ENCODE measurements at places on chromosomes 1 and 21.
A peak's percentile ranks its signal among the peaks of the same experiment; 100 is the strongest.

GRCh38 chr1:155608888-155609225 is 1.2 kb upstream of the MSTO1 start:
- DNase-seq = no peak

- no peak for DNase-seq
Measured at GRCh38 chr1:196425513-196425912, 182.7 kb downstream of the KCNT2 start.

GRCh38 chr1:36909946-36910725 is 124.2 kb downstream of the GRIK3 start:
- no peak for DNase-seq

DNA sequence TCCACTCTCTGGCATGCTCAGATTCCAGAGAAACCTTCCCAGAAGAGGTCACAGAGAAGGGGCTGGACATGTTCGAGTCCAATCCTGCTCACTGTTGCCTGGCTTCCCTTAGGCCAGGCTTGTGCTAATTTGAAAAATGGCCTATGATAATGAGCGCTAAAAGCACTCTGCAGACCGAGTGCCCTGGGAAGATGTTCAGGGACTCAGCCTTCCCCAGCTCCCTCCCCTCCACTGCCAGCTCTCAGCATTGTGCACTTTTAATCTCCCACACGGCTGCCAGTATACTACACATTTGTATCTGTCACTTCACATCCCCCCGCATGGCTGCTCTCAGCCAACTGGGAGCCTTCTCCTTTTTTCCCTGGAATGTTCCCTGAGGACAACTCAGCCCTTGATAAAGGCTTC is 24.1 kb downstream of the FAM163A start:
- no peak for DNase-seq

- no peak for DNase-seq
Measured at GRCh38 chr1:104878203-104878909, 1128.7 kb downstream of the AMY1C start.

DNA sequence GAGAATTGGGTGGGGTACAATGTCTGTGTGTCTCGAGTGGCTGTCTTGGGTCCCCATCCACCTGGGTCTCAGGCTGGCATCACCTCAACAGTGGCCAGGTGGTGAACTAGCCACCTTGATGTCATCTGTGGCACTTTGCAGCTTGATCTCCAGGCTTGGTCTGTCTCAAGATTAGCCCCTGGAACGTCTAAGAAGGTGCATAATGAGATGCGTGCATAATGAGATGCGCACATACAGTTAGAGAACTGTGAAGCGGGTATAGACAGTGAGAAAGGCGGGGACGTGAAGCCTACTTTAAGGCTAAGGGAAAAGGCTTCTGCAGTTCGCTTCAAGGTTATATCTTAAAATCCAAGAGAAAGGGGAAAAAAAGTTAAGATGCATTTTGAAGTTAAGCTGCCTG is 98.7 kb downstream of the WDR4 start:
- no peak for DNase-seq

GRCh38 chr1:36857754-36858153 is 176.6 kb downstream of the GRIK3 start:
- DNase-seq = no peak

DNA sequence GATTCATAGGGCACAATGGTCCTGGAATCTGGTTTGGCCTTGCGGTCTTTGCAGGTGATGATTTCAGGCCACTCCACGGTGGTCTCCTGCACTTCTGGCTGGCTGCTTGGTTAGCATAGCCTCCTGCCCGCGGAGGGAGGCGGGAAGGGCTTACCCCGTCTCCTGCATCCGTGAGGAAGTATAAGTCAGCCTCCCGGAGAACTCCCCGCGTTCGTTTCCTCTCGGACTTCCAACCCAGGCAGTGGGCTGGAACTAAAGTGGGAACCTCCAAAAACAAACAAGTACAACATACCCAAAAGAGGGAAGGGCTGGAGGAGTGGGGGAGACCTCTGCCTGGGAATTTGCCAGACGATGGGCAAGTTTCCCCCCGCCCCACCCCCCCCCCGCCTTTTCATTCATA is 939 bp upstream of the CCN1 start:
- no peak for DNase-seq

DNA sequence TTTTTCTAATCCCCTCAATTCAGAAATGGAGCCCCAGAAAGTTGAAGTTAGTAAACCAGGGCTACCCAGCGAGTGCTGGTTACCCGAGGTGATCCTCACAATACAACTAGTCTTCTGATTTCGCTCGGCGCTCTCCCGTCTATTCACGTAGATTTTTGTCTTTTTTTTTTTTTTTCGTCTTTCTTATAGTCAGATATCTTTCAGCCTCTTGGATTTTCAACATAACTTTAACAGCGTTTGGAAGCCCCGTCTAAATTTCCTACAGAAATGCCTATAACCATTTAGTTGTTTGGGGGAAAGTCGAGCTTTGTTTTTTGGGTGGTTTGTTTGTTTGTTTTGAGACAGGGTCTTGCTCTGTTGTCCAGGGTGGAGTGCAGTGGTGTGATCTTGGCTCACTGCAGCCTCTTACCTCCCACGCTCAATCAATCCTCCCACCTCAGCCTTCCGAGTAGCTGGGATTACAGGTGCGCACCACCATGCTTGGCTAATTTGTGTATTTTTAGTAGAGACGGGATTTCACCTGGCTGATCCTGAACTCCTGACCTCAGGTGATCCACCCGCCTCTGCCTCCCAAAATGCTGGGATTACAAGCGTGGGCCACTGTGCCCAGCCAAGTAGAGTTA is 818 bp upstream of the TMEM50B start:
- DNase-seq = no peak

- DNase-seq = no peak
Measured at GRCh38 chr1:39907528-39908453, 6.1 kb upstream of the MYCL start.

DNA sequence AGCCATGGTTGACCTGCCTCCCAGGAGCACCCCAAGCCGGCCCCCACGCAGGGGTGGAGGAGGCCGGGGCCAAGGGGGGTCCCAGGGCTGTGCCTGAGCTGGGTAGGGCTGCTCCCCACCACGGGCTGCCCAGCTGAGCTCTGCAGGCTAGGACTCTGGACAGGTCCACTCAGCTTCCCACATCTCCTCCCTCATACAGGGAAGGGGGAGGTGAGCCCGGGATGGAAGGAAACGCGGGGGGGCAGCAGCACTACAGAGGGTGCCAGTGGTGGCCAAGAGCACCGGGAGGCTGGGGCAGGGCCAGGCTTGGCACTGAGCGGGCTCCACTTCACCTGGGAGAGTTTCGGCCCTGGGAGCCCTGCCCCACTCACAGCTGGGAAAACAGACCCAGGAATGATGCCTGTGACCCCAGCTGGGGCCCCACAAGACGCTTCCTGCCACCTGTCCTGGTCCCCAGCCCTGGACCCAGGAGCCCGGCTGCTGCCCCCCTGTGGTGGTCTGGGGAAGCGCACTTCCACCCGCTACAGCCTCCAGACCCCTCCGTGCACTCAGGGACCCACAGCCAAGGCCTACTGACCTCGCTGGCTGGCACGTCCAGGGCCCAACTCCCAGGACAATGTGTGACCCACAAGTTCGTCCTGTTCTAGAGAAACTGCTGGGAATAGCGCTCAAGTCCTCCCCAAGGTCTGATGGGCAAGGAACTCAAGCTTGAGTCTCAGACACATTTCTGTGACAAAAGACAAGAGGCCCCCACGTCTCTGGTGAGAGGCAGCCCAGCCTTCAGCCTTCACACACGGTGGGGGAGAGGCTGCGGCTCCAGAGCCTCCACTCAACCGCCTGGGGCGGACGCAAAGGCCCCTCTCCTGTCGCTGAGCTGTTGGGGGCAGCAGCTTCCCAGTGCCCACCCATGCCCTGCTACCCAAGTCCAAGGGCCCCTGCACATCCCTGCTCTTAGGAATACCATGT is 3.0 kb downstream of the AURKAIP1 start:
- DNase-seq = no peak

DNA sequence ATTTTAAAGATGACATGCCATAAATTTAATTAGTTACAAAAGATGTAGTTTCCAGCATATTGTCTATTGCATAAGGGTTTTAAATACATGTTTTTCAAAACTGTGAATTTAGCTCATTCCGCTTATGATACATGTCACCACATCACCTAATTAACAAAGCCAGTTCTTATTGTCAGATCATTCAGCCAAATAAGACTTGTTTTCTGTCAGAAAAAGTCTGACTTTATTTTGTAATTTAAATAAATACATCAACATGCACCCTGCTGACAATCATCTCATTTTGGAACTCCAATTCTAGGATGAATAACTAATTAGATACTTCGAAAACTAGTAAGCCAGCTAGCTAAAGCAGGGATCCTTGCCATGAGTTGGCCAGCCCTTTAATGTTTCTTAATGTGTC is 110.9 kb upstream of the APP start:
- DNase-seq = no peak

DNA sequence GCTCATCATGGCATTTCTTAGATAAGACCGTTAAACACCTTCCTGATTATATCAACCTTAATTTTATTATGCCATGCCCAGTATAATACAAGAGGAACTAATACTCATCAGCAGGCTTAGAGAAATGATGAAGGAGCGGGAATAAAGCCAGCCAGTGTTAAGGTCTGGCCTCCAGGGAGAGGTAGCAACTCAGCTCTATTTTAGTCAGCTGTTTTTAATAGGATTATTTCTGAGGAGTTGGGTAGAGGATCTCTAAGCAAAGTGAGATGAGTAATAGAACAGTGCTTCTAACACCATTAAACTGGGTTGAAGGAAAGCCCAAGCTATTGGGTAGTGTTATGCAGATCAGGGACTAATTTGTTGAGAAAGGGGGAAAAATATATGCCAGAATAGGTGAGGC is 921.5 kb downstream of the TTLL7 start:
- DNase-seq = no peak

GRCh38 chr1:906600-907420 is 16.9 kb upstream of the SAMD11 start:
- DNase-seq = no peak

GRCh38 chr1:64578270-64578973 is 108.5 kb downstream of the CACHD1 start:
- DNase-seq = no peak

DNA sequence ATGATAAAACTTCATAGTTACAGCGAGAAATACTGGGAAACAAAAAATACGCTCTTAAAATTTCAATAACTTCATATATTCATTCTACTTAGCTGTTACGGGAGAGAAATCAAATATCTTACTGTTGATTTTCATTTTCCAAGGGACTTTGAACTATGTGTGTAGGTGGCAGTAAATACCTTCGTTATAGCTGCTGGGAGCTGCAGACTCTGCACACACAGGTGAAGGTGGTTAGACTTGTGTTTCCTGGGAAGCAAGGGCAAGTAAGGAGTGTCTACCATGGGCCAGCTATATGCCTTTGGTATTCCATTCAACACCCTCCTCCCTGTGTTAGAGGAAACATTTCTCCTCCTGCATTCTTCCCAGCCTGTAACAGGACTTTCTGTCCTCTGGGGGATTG is 51.4 kb upstream of the DIRAS3 start:
- no peak for DNase-seq

DNA sequence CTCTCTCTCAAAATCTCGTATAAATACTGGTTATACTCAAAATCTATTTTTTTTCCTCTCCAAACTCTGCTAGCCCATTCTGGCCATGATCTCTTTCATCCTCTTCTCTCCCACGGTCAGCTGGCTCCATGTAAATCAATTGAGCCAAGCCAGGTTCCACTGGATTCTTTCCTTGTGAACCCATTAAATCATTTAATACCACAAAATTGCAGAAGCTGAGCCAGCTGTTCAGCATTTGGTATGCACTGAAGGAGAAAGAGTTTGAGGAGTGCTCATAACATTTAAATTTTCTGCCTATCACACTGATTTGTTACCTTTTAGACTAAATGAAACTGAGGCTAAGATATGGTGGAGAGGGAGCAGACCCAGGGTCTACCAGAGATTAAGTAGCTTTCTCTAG is 29.1 kb upstream of the TADA1 start:
- DNase-seq = no peak

- no peak for DNase-seq
Measured at GRCh38 chr1:202289009-202289408, 52.7 kb downstream of the UBE2T start.

DNA sequence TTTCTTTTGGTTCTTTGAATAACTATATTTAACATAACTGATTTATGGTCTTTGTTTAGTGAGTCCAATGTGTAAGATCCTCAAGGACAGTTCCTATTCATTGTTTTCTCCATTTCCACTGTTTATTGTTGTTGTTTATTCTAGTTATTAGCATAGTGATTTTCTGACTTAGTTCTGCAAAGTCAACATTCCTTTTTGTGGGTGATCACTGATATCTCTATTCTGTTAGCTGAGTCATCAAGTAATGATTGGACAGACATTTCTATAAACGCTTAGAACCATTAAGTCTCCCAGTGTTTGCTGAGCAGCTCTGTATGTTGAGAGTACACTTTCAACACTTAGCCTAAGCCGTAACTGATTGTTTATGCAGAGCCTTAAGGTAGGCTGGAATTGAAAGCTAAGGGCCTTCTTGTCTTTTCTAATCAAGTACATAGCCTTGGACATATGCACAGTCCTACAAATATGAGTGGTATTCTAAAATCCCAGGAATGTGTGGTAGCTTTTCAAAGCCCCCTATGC is 87.1 kb downstream of the SLC5A9 start:
- DNase-seq = no peak

- DNase-seq = peak; percentile 49
Measured at GRCh38 chr1:181033128-181033798, 520 bp upstream of the MR1 start.

DNA sequence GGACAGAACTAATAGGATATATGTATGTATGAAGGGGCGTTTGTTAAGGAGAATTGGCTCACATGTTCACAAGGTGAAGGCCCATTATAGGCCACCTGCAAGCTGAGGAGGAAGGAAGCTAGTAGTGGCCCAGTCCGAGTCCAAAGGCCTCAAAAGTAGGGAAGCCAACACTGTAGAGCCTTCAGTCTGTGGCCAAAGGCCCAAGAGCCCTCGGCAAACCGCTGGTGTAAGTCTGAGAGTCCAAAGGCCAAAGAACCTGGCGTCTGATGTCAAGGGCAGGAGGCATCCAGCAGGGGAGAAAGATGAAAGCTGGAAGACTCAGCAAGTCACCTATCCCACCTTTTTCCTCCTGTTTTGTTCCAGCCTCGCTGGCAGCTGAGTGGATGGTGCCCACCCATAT is 24.5 kb downstream of the BACH1 start:
- DNase-seq = no peak

DNA sequence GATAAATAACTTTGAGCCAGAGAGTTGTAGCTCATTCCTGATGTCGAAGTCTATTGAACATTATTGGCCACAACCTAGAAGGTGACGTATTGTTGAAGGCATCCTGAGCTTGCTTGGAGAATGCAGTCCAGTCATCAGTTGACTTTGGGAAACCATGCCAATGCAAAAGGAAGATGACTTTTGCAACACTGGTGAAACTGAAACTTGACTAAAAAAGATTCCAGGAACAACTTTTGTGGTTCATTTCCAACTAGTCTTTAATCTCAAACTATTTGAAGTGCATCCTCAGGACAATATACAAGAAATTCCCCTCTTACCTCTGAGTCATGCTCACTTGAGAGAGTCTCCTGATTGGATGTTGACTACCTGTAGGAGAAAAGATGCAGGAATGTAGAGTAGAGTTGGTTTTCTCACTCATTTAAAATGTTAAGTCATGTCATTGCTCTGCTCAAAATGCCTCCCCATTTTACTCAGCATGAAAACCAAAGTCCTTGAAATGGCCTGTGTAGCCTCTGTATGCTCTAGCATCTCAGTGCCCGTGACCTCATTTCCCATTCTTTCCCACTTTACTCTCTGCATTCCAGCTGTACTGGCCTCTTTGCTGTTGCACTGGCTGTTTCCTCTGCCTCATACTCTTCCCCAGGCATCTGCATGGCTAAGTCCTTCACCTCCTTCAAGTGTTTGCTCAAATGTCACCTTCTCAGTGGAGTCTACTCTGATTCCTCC is 24.4 kb upstream of the LEPR start:
- DNase-seq = no peak

All from SIG-M5 (cell line).